Activated T-helper 1 cell treated with anti-CD3 and anti-CD28 coated beads, Interleukin-2, amount 50 U/mL, for 16 hours (primary cell): ENCODE measurements at places on chromosomes 2 and 18.

- DNase-seq: no peak
Observed at GRCh38 chr2:188456114-188456909, 164.6 kb downstream of the GULP1 start.

GRCh38 chr18:64240316-64240715, 91.4 kb upstream of the LINC00305 start:
- DNase-seq: no peak

GRCh38 chr2:28035816-28036215, 145.3 kb downstream of the BABAM2 start:
- no peak for DNase-seq

DNA sequence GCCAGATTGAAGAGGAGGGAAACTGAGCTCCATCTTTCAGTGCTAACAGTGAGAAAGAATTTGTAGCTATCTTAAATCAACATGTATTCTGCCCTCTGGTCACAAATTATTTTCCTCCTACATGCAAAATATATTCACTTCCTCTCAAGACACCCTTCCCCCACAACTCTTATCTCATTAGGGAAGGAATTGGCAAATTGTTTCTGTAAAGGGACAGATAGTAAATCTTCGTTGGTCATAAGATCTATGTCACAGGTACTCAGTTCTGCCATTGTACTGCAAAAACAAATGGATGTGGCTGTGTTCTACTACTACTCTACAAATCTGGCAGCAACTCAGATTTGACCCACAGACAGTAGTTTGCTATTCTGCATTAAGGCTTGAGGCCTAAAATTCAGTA, 53.0 kb upstream of the CYP20A1 start:
- no peak for DNase-seq

DNA sequence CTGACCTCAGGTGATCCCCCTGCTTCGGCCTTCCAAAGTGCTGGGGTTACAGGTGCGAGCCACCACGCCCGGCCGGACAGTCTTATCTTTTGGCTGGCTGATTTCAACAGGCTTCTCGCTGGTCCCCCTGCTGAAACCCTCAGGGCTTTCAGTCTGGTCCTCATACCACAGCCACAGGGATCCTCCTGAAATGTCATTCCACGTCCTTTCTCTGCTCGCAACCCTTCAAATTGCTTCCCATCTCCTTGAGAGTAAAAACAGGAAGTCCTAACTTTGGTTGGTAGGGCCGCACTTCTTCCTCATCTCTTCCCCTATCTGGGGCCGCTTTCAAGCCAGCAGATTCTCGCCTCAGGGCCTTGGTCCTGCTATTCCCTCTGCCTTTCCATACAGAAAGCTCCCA, 1.4 kb upstream of the CAB39 start:
- DNase-seq: no peak

- no peak for DNase-seq
Observed at GRCh38 chr2:213691351-213691750, 407.1 kb downstream of the SPAG16 start.

- DNase-seq: no peak
Observed at GRCh38 chr2:64876137-64876647, 113.0 kb upstream of the SLC1A4 start.

GRCh38 chr2:159879051-159879604, 81.1 kb upstream of the CD302 start:
- DNase-seq: no peak

- DNase-seq: no peak
Observed at GRCh38 chr2:30306522-30306921, 75.2 kb downstream of the LBH start.

DNA sequence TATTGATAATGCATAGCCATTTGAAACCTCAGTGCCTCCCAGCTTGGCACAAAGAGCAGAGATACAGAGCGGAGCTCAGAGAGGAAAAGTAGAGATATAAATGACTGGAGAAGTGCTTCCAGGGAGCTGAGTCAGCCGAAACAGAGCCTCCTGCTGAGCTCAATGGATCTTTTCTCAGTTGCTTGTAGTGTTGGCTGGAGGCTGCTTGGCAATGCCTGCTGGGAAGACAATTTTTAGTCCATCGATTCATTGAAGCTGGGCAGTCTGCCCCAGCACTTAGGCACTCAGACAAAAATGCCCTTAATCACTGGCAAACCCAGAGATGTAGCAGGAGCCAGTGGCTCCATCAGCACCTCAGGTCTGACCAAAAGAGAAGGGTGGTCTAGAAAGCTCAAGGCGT, 81.3 kb upstream of the SETBP1 start:
- DNase-seq: no peak

GRCh38 chr2:55733335-55733734, 39.7 kb upstream of the PNPT1 start:
- DNase-seq: no peak

DNA sequence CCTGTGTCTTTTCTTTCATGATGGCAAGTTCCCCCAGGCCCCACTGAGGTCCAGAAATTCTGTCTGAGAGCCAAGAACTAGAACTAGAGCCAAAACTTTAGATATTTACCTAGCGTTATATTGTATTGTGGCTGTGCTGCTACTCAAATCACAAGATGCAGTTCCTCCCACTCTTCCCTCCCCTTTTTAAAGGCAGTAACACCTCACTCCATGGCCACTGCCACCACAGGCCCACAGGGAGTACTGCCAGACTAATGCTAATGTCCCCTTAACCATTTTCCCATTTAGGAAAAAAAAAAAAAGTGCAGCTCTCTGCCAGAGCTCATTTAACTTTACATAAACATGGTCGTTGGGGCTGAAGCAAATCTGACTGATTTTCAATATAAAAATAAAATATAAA, 99.7 kb upstream of the KYNU start:
- no peak for DNase-seq

- DNase-seq: no peak
Observed at GRCh38 chr2:232980683-232981082, 32.4 kb downstream of the NGEF start.

- no peak for DNase-seq
Observed at GRCh38 chr18:10397004-10397403, 57.4 kb upstream of the APCDD1 start.

- no peak for DNase-seq
Observed at GRCh38 chr2:95760806-95761525, 169.2 kb downstream of the TRIM43 start.

GRCh38 chr2:67451086-67451832, 54.1 kb downstream of the ETAA1 start:
- DNase-seq: no peak

DNA sequence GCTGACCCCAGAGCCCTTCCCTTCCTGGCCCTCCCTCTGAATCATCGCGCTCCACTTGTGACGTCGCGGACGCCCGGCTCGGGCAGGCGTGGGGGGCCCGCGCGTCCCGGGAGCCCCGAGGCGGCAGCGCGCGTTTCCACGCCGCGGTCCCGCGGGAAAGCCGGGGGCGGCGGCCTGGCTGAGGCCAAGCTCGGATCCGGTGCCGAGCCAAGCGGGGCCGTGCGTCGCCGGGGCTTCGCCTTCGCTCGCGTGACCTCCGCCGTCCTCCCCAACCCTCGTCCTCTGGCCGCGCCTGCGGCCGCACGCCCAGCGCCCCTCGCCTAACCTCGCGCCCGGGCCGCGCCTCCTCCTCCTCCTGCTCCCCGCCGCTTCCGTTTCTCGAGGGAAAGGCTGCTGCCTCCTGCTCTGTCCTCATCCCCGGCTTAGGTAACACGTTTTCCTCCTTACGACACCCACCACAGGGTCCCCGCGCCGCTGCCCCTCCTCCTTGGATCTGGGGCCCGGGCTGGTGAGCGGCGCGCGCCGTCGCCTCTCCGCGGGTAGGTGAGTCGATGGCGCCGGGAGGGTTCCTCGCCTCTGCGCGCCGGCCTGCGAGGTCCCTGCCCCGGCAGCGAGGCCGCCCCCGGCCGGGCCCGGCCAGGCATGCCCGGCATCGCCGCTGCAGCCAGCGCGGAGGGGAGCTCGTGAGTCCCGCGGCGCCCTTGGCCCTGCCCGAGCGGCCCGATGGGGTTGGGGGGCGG, at the start of gene INPP1:
TSS of gene INPP1 (plus strand) at position 54 of the 740 bp plus-strand sequence. CDS start 16,514 bp downstream, outside the sequence.
- DNase-seq: no peak

DNA sequence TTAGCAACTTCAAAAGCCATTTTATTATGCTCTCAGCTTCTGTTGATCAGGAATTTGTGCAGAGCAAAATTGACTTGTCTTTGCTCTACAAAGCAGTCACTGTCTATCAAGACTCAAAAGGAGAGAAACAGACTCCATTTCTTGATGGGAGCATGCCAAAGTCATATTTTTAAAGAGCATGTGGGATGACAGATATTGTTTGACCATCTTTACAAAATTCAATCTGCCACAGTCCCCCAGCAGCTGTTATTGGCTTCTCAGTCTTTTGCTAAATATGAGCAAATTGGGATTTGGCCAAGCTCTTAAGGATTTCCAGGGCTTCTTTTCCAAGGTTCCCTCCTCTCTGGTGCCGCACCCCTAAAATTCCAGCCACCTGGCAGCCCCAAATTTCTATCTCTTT, 67.9 kb downstream of the TEX51 start:
- DNase-seq: no peak

- DNase-seq: no peak
Observed at GRCh38 chr2:234269769-234270204, 219.3 kb downstream of the SPP2 start.
